T-helper 17 cell (primary cell): ENCODE measurements at places on chromosomes 2 and 18.

DNA sequence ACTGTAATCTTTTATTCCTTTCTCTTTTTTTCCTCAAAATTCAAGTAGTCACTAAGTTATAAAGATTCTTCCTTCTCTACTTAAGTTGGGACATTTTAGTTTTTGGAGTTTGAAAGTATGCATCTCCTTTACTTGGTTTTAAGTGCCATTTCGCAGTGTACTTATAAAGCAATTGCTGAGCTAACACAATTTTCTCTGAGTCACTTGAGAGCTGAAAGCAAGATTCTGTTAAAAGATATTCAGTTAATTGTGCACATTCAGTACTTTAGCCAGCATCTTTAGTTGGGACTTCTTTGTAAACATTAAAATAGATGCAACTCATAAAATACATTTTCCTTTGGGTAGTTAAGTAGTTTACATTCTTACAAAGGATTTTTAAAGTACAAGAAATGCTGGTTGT, 136.0 kb downstream of the GFPT1 start:
- DNase-seq: no peak

DNA sequence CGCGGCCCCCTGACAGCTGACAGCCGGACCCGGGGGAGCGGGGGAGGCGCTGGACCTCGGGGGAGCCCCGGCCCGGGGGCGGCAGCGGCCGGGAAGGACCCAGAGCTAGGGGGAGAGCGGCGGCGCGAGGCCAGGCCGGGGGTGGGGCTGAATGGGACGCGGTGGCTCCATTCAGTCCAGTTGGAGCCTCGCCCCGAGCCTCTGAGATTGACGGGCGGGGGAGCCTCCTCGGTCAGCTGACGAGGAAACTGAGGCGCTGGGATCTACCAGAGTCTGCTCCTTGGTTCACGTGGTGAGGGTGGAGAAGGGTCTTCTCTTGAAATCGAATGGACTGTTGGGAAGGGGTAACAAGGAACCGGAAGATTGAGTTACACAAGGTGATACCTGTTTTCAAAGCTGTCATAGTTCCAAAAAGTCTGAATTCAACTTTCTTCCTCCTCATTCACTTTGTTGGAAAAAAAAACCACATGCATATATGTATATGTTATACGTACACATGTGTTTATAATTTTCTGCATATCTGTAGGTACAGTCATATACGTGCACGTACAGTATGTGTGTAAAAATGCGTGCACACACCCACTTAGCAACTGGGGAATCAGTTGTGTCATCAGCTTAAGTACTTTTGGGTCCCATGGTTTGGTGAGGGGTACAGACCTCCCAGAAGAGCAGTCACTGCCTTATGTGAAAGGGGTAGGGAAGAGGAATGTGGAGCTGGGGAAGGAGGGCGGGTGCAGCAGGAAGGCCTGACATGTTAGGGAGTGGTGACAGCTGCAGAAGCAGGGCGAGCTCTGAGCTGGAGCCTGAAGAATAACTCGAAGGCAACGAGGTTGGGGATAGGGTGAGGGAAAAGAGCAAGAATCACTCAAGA, 628 bp downstream of the PPP1R7 start:
- no peak for DNase-seq

- no peak for DNase-seq
These were observed 17.4 kb downstream of the ARL4C start for GRCh38 chr2:234479465-234479864.

DNA sequence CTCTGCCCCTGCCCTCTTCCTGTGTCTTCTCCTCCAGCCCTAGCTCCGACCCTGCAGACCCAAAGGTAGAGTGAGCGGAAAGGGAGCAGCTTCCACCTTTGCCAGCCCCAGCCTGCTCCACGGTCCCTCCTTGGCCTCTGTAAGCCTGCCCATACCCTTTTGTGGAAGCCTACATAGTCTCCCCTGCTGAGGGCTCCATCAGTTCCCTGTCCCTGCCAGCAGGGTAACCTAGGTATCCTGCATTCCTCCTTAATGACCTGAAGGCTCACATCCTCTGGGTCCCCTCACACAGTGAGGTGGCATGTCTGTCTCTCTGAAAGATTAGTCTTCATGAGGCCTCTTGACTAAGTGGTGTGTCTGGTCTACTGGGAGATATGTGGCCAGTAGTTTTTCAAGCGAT, 20.5 kb upstream of the ACKR3 start:
- DNase-seq: no peak

DNA sequence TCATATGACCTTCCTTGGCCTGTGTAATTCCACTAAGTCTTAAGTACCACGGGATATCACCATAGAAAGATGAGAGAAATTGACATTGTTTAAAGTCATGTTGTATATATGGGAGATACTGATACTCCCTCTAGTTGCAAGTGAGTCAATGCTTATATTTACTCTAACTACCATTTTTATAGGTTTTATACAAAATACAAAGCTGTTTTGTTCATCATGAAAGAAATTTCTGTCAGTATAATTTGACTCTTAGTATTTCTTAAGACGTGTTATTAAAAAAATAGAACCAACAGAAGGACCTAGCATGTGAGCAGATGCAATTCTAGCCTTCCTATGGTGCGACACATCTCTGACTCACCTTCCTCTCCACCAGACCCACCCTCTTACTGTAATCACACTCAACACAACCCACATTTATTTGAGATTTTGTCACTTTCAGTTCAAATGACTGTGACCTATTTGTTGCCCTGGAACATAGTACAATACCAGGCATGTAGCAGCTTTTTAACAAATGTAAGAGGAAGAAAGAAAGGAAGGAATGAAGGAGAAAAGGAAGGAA, 453.1 kb downstream of the CMPK2 start:
- no peak for DNase-seq

GRCh38 chr2:165682546-165682945, 111.5 kb downstream of the GALNT3 start:
- no peak for DNase-seq

GRCh38 chr2:229832510-229832898, 89.3 kb downstream of the TRIP12 start:
- no peak for DNase-seq

DNA sequence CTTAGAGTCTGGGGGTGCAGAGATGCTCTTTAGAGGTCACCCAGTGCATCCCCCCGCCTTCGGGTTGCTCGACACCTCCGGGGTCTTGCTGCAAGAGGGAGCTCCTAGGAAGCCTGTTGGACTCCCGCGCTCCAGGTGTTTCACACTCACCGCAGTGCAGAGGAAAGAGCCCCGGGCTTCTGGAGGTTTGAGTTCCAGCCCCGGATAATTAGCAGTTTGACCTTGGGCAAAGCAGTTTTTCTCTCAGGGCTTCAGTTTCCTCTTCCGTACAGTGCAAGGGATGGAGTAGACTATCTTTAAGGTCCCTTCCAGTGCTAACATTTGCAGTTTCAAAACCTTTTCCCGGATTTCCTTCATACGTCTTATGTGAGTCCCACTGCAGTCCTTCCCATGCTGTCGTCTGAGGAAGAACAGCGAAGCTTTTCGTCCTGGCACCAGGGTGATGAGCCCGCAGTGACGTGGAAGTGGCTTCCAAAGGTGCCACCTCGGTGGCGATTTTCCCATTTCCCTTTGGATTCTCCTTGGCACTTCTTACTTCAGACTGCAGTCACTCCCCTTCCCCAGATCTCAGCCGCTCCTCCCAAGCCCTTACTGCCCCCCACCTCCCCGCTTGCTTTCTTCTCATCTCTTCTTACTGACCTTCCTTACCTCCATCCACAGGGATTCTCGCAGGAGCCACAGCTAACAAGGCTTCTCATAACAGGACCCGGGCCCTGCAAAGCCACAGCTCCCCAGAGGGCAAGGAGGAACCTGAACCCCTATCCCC, 585 bp downstream of the PNKD start:
- no peak for DNase-seq

DNA sequence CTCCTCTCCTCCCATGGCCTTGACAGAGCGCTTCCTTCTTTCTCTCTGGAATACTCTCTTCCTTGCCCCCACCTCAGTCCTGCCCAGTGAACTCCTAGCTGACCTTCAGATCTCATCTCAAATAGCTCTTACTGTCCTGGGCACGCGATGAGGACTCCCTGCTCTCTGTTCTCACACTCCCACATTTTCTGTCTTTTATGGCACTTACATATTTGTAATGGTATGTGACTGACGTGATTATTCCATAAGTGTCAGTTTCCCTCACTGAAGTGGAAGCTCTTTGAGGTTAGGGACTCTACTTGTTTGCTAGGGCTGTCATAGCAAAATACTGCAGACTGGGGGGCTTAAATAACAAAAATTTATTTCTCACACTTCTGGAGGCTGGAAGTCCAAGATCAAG, 1.7 kb upstream of the DYSF start:
- DNase-seq: no peak

DNA sequence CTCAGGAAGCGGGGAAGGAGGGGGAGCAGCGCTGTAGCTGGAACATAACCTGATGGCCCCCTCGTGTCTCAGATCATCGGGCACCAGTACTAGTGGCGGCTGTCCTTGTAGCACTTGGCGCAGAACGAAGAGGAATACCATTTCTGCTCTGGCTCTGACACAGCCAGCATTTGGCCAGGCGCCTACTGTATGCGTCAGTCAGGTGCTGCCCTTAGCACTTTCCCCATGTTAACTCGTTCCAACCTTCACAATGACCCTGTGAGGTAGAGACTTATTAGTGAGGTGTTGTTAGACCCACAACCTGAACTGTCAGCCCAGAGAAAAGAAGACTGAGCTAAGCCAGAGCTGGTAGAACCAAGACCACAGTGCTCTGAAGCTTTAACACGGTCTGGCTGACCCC, 47.7 kb upstream of the EML6 start:
- DNase-seq: no peak

DNA sequence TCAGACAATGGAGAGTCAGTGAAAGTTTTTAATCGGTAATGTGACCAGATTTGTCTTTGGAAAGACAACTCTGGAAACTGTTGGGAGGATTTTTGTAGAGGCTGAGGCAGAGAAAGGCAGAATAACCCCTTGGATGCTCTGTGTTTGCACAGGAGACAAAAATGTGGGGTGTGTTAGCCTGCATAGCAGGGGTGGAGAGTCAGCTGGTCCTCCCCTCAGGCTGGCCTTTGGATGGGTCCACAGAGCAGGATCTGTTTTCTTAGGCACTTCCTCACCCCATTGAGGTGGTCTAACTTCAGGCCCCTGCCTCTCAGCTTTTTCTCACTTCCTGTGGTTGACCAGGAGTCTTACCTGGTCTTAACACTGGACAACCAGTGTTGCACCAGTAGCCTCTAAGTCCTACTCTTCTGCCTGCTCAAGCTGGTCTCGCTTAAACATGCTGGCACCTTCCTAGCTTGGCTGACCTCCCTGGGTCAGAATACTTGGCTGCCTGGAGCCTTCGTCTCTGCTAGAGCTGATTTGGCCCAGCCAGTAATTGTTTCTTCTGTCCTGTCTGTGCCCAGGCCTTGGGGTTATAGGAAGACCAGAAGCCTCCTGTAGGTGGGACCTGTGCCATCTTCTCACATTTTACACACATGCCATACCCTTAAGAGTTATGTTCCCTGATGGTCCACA, 259.8 kb upstream of the RASGRP3 start:
- no peak for DNase-seq

DNA sequence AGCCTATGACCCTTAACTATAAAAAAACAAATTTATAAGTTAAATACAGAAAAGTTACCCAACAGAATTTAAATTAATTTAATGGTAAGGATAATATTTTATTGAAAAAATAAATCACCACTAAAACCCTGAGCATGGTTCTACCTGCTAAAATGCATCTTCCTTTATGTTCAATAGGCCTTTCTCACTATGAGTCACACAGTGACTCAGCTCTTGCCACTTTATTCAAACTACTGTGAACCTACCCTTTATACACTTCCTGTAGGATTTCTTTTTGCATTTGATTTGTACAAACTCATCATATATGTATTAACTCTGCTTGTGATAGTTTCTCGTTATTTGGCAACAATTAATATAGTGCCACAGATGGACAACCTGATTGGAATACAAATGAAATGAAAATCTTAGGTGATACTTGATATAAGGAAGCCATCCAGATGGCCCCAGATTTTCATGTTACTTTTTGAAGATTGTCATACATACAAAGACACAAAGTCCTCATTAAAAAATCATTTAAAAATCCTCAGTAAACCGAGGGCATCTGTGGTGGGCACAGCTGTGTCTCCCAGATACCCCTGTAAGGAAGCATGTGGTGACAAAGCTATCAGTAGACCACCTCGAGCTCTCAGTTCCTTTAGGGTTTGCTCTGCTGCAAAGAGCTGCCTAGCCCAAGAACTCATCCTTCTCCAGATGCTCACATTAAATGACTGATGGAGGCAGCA, 55.2 kb upstream of the COBLL1 start:
- no peak for DNase-seq

DNA sequence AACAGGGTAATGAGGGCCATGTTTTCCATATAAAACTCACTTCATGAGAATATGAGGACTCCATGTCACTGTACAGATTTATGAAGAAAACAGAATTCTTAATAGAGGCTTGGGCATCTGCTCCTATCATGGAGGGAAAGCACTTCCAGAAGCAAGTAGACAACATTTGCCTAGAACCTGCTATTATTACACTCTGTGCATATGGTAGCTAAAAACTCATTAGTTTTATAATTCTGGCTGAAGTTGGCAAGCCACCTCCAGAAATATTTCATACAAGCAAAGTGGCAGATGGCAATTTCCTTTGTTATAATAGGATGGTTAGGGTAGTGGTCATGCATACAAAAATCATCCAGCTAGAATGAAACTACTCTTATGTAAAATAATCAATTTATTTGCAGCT, 65.8 kb upstream of the TLK1 start:
- no peak for DNase-seq

- DNase-seq: no peak
These were observed 13.5 kb downstream of the TRIB2 start for GRCh38 chr2:12730265-12730664.

GRCh38 chr2:101892377-101892776, 99.4 kb upstream of the IL1R2 start:
- no peak for DNase-seq

GRCh38 chr2:216160786-216161185, 51.6 kb downstream of the XRCC5 start:
- no peak for DNase-seq

- no peak for DNase-seq
These were observed 36.9 kb upstream of the KLF11 start for GRCh38 chr2:10006236-10007161.

GRCh38 chr2:135219226-135219625, 167.1 kb downstream of the RAB3GAP1 start:
- no peak for DNase-seq

GRCh38 chr2:120624738-120625446, 110.8 kb upstream of the GLI2 start:
- DNase-seq: no peak

DNA sequence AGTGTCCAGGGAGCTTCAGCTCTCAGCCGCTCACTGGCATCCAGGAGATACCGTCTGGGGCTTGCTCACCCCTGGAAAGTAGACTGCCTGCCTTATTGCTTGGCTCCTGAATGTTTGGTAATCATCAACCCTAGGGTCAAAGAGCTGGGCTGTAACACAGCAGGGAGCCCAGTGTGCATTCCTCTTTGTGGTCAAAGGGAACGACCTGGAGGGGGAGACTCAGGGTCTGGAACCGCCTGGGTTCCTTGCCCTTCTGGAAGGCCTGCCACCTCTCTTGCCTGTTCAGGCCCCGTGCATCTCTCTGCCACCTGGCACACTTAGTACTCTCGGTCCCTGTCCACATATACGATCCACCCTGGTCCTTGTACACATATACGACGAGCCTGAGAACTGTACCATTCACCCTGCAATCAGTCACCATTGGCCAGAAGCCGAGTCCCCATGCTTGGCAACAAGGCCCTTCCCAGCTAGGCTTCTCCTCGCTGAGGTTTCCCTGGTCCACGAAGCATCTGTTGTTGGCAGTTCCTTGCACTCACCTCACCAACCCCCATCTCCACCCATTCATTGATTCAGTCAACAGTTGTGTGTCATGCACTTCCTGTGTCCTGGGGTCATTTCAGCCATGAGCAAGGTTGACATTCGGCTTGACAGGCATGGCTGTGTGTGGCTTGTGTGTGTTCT, at the start of gene NAT8:
Gene NAT8, minus strand, starts transcription at position 85 of the 681 bp plus-strand sequence. CDS start 794 bp downstream, outside the sequence.
- DNase-seq: no peak
